Activated CD4-positive, alpha-beta T cell treated with anti-CD3 and anti-CD28 coated beads, Interleukin-2, amount 10 ng/mL, durations not matched to agents 7 days and 5 days (primary cell): ENCODE measurements at places on chromosomes 3 and 15.

DNA sequence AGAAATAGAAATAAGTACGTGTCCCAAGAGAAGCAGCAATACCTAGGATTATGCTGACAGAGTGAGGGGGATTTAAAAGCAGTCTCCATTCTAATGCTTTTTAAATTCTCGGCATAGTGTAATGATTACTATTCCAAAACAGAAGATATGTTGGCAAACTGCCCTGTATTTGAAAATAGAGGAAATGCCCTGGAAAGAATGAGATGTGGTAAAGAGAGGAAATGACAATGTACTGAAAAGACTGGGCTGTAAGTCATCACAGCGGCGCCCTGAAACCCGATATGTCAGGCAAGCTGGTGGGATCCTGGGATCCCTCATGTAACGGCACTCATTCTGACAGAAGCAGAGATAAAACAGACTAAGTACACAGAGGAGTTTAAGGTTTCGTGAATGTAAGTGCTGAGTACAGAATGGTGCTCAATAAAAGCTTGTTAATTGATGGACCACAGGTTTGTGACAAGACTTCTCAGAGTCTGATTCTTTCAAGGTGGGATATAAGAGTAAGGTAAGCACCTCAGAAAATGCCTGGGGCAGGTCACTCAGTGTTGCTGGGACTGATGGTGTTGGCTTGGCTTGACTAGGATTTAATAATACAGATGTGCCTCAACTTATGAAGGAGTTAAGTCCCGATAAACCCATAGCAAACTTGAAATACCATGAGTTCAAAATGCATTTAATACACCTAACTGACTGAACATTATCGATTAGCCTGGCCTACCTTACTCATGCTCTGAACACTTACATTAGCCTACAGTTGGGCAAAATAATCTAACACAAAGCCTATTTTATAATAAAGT, 91.4 kb downstream of the NFKBIZ start:
- DNase-seq, result no peak

- no peak for DNase-seq
Measured at GRCh38 chr3:36957862-36958686, 13.2 kb upstream of the TRANK1 start.

- DNase-seq, result peak; percentile 41
Measured at GRCh38 chr3:53170325-53171063, 9.5 kb downstream of the PRKCD start.

GRCh38 chr15:38517312-38517975, 47.2 kb downstream of the RASGRP1 start:
- DNase-seq, result no peak

- DNase-seq, result no peak
Measured at GRCh38 chr3:194756460-194756779, 70.7 kb downstream of the FAM43A start.

DNA sequence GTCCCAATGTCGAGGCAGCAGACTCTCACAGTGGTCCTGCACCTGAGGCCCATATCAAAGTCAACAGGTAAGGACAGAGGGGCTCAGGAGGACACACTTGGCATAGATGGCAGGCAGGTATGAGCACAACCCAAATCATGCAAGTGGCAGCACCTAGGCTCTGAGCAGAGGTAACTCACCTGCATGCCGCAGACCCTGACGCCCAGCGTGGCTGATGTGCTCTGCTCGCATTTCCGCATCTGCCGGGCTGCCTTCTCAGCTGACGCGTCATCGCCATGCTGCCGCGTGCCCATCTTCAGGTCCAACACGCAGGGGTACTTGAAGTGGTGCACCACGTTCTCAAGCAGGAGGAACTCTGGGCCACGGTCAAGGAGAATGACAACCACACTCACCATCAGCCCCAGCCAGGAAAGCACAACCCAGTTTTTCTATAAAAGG, 4.2 kb upstream of the GMPPB start:
- no peak for DNase-seq

DNA sequence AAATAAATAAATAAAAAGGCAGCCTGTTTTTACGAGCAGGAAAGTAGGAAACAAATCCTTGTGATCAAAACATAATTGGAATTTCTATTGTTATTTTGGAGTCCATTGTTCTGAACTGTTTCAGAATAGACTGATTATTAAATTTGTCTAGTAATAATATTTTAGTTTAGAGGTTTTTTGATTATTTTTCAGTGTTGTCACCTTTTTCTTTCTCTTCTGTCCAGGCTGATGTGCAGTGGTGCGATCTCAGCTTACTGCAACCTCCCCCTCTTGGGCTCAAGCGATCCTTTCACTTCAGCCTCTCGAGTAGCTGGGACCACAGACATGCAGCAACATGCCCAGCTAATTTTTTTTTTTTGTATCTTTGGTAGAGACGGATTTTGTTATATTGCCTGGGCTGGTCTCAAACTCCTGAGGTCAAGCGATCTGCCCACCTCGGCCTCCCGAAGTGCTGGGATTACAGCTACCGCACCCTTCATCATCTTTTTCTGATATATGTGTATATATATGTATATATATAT, 38.0 kb downstream of the KAT2B start:
- no peak for DNase-seq

- no peak for DNase-seq
Measured at GRCh38 chr15:61101543-61101942, 127.6 kb downstream of the RORA start.

- DNase-seq, result no peak
Measured at GRCh38 chr3:157204880-157205279, 44.9 kb upstream of the CCNL1 start.

- peak; percentile 82 for DNase-seq
Measured at GRCh38 chr15:67120839-67121643, 55.6 kb downstream of the SMAD3 start.

- DNase-seq, result no peak
Measured at GRCh38 chr3:47573190-47574172, 5.2 kb downstream of the CSPG5 start.

DNA sequence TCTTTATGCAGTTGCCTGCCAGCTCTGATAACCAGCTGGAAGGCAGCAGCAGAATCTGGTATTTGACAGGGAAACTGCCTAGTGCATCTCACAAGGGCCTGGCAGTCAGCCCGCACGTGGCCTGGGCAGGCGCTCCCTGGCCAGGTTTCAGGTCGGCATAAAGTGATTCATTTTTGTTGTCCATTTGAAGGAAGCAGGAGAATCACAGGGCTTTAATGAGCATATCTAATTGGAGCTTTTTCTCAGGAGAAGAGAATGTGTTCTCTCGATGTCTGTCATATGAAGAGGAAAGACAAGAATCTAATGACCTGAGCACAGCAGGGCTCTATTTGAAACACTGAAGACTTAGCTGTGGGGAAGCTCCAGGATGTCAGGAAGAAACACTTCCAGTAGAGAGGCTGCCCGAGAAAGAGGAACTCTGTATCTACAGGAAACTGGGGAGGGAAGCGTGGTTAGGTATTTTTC, 98.8 kb upstream of the MB21D2 start:
- DNase-seq, result no peak

- DNase-seq, result no peak
Measured at GRCh38 chr15:57218826-57219576, 157.3 kb upstream of the CGNL1 start.

GRCh38 chr15:85926834-85927233, 132.1 kb upstream of the KLHL25 start:
- no peak for DNase-seq

GRCh38 chr3:151327571-151328198, 1.7 kb downstream of the P2RY13 start:
- no peak for DNase-seq

DNA sequence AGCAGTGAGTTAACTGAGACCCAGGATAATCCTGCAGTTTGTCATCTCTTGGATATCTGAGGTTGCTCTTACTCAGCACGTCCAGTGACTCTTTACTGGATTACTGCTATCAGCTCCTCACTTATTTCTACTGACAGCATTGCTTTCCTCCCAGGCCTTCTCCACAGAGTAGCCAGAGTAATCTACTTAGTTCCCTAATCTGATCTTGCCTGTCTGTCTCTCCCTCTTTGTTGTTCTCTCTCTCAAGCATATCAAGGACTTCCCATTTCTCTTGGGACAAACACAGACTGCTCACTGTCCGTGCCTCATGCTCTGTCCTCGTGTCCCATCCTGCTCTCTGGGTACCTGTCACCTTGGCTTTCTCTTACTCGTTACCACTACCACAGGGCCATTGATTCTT, 376.2 kb downstream of the FEZF2 start:
- no peak for DNase-seq
